ENCODE measurements at places on chromosomes 1 and 21.

DNA sequence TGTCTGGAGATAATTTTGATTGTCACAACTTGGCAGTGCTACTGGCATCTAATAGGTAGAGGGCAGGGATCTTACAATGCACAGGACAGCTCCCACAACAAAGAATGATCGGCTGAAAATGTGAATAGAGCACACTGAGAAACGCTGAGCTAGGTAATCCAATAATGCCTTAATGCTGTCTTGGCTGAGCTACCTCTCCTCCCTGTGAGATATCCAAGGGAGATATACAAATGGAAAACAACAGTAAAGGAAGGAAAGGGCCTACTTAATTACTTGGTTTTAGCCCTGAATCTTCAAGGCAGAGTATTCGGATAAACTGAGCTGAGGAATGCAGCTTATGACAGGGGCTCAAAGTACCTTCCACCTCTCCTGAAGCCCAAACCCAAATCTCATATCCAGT lies 2.9 kb downstream of the DNASE2B start:
- no peak for DNase-seq

DNA sequence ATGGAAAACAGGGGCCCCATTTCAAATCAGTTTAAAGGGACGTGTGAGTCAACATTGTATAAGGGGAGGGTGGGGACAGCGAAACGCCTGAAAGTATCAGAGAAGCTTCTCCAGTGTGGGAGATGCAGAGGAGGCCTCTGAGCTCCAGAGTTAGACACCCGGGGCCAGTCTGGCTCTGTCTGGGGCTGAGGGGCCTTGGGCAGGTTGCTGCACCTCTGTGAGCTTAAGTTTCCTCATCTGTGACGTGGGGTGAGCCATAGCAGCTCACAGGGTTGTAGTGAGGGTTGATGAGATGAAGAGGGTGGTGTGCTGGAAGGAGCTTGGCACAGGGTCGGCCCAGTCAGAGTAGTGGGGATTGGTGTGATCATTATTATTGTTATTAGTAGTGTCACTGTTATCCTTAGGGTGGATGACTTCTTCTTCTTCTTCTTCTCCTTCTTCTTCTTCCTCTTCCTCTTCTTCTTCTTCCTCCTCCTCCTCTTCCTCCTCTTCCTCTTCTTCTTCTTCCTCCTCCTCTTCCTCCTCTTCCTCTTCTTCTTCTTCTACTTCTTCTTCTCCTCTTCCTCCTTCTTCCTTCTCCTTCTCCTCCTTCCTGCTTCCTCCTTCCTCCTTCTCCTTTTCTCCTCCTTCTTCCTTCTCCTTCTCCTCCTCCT lies 282.0 kb downstream of the PTPRU start:
- no peak for DNase-seq

- DNase-seq, result no peak
These were observed 57.1 kb upstream of the C1orf87 start for GRCh38 chr1:60130703-60131102.

- DNase-seq, result no peak
These were observed 3.4 kb downstream of the KRTAP10-12 start for GRCh38 chr21:44700101-44701022.

DNA sequence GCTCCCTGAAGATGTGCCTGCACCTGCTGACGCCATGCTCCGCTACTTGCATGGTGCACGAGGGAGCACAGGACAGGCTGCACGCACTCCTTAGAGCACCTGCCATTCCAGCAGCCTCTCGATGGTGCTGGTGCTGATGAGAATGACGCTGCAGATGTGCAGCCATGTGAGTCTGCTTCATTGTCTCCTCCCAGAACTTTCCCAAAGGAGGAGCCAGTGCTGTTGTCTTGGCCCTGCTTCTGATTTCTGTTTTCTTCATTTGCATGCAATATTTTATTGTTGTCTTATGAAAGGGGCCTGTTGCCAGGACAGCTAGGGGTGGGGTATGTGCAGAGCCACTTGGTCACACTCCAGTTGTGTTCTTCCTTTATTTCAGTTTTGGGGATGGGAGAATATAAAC lies 70.1 kb downstream of the PCBP3 start:
- no peak for DNase-seq

- peak; percentile 43 for DNase-seq
These were observed 13.7 kb upstream of the RPL5 start for GRCh38 chr1:92817986-92818764.

DNA sequence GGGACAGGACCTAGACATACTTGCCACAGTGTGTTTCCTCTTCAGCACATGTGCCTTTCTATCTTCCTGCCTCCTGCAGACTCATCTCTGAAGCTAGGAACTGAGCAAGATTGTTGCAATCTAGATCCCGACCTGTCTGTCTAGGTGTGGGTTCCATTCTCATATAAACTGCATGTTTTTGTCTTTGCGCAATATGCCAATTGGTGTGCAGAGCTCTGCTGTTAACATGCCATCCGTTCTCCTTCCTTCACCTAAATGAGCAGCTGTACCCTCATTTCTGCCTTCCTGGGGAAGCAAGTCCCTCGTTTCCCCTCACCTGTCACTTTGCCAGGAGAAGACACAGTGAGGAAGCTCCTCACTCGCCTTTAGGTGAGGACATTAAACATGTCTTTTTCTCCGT lies 55.5 kb downstream of the SLC35F3 start:
- DNase-seq, result no peak

- no peak for DNase-seq
These were observed 24.5 kb downstream of the SIM2 start for GRCh38 chr21:36723371-36723881.

GRCh38 chr1:225137976-225138375 lies 208.5 kb downstream of the DNAH14 start:
- no peak for DNase-seq

DNA sequence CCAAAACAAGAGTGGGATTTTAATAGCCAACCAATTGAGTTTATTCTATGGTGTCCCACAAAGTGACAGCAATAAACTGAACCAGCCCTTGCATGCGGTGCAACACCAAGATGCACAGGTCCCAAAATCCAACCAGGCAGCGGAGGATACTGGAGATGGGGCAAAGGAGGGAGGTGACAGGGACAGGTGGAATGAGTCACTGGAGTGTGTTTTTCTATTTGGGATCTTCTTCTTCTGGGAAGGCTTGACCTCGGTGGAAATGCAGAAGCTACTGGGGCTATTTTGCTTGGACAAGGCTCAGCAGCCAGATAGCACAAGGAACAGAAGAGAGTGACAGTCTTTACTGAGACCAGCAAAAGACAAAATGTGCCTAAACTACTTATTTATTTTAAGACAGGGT lies 97.5 kb downstream of the PLXNA2 start:
- DNase-seq, result no peak

DNA sequence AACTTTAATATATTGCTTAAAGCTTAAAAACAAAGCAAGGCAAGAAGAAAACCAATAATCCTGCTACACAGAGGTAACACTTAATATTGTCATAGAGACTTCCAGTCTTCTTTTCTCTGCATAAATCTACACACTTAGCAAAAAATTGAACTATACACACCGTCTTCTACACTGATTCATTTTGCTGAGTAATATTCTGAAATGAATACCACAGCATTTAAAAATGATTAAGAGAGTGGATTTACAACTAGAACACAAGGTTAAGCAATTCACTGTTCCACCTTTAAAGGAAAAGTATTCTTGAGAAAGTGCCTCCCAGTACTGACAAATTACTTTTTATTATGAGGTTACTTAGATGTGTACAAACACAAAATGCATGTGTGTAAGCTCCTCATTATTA lies 22.2 kb upstream of the ITPKB start:
- DNase-seq, result no peak

Measured in hematopoietic multipotent progenitor cell treated with erythropoietin and hydrocortisone succinate and interleukin-3 and kit ligand, for 15 days (in vitro differentiated cells).